Thoracic aorta (tissue), 2 donors: ENCODE measurements at places on chromosomes 7 and 10. TPM values are rescaled to one million over a fixed set of nuclear protein-coding genes. Genes with fewer than 3 reads are reported as not detected.
A peak's percentile ranks its signal among the peaks of the same experiment; 100 is the strongest.

- DNase-seq = no peak
Observed at GRCh38 chr10:560314-560992, 129.0 kb downstream of the DIP2C start.

FXYD4 gene
- total RNA-seq = not detected

DNA sequence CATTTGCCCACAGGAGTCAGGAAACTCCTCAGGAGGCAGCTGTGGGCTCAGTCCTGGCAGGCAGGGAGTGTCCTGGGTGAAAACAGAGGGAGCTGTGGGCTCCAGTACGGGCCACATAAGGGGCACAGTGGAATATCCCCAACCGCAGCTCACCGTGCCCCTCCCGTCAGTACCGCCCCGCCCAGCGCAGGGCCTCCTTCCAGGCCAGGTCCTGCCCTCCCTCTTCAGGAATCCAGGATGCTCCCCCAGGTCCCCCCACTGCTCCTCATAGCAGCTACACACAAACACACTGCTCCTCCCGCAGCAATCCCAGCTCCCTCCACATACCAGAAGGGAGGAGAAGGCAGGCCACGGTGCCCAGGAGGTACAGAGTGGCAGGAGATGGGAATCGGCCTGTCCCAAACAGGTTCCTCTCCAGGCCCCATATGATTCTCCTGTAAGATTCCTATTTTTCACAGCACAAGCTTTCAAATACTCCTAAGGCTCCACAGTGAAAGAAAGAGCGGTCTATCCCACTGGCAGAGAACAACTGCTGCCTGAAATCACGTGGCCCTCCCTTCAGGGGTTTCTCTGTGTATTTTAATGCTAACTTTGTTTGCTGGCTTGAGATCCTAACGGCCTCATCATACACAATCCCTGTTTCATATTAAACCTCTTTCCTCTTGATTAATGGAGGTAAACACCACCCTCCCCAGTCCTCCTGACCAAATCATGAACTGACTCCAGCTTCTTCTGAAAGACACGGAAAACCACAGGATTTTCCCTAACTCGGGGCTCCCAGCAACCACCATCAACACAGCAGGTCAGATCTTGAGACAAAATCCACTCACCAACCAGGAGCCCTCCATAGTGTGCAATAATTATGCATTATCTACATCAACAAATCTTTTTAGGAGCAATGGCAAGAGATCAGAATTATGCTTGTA lies 178.7 kb downstream of the TNS3 start:
- no peak for DNase-seq

DNA sequence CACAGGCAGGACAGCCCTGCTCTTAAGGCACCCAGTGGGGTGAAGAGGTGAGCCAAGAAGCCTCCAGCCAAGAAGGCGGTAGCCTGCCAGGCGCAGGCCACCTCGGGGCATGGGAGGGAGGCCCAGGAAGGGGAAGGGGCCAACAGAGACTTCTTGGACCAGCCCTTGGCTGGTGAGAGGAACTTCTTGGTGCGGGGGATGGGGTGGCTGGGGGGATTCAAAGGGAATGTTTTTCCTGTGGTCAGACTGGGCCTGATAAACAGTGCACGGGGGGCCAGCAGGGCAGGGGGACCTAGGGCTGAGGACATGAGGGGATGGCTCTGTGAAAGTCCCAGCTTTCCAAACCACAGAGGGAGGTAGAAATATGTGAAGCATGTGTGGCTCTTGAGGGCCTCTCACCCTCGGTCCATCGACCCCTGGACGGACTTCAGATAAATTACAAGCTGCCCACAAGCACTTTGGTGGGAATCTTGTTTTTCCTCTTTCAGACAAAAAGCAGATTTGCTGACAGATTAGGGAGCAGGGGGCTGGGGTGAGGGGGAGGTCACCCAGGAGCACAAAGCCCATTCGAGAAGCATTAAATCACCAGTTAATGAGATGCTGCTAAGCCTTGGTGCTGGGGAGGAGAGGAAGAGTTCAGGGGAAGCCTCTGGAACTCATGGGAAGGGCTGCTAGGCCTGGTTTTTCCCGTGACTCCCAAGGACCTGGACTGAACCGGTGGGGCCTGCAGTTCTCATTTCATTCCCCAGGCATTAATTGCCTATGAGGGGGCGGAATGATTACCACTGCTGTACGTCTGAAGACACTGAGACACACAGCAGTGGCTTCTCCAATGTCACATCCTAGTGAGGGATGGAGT lies 11.3 kb downstream of the CRYGN start:
- DNase-seq = no peak

DNA sequence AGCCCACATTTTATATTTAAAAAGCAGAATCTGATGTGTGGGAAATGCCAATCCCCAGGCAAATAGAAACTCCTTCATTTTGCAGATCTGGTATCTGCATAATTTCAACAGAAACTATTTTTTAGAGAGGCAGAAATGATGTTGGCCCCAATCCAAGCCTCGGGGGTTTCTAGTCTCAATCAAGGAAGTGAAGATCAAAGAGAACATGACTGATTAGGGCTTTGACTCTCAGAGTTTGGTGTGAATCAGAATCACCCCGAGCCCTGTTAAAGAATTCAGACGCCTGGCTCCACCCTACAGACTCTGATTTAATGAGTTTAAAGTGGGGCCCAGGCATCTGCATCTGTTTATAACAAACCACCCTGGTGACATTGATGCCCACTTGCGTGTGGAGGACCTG lies 36.7 kb upstream of the UBE2H start:
- DNase-seq = no peak

- no peak for DNase-seq
Observed at GRCh38 chr10:33734393-33735155, 400.1 kb upstream of the NRP1 start.

STK31 gene
- total RNA-seq = 1.5 TPM

SLC26A4 gene
- 0.81 TPM for total RNA-seq

DNA sequence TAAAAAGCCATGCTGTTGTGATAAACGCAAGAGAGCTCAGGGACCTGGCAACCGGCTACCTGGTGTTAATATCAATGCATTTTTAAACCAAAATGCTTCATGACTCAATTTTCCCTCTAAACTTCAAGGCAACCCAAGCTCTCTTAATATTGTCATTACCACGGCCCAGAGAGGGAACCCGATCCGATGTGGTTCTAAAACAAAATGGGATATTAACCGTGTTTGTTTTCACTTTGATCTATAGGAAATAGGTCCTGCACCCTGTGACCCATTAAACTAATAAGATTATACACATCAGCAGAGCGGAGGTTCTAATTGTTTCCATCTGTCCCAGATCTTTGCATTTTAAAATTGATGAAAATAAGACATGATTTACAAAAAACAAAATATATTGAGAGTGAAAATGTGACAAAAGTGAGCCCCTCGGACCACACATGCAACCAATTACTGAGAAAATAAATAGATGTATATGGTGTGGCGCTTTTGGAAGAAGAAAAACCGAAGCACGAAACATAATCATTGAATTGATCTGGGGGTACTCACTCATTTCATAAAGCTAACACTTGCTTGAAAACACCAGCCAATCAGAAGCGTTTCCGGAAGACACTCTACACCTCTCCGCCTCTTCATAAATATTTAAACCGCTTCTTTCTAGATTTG lies 290.3 kb upstream of the NFE2L3 start:
- DNase-seq = no peak

DNA sequence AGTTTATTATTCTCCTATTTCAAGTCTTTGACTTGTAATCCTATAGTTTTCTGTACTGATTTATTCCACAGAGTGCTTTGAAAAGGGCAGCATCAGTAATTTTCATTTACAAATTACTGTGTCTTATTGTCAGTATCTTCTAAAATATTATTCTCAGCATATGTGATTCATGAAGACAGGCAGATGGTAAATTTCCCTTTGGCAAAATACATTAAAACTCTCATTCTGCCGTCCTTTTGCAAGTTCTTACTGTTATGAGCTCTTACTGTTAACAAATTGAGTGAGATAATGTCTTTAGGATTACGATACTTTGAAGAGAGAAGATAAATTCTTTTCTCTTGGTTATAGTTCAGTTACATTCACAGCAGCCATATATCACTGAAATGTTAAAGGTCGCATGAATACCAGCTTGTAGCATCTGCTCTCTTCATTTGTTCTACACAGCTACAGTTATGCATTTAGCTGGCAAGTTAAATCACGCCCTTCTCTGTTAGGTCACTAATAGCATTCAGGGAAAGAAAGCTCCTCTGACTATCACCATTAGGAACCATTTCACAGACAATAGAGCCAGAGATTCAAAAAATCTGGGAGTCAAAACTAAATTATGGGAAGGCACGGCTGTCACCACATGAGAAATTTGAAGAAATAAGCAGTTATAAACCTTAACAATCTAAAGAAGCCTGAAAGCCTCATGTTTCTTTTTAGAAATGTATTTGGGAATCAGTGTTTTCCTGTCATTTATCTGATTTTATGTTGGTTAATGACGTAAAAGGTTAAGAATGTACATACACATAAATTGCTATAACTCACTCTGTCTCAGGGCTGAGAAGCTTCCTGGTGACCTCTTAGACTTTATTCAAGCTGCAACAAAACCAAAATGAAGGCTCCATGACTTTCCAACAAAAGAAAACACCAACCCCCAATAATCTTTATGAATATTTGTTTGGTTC lies 109.6 kb upstream of the SP4 start:
- DNase-seq = no peak

- no peak for DNase-seq
Observed at GRCh38 chr7:41755096-41755495, 52.2 kb upstream of the INHBA start.

GRCh38 chr10:44929356-44930255 lies 18.5 kb downstream of the TMEM72 start:
- no peak for DNase-seq

GRCh38 chr7:16354573-16354972 lies 66.8 kb downstream of the CRPPA start:
- DNase-seq = no peak

DNA sequence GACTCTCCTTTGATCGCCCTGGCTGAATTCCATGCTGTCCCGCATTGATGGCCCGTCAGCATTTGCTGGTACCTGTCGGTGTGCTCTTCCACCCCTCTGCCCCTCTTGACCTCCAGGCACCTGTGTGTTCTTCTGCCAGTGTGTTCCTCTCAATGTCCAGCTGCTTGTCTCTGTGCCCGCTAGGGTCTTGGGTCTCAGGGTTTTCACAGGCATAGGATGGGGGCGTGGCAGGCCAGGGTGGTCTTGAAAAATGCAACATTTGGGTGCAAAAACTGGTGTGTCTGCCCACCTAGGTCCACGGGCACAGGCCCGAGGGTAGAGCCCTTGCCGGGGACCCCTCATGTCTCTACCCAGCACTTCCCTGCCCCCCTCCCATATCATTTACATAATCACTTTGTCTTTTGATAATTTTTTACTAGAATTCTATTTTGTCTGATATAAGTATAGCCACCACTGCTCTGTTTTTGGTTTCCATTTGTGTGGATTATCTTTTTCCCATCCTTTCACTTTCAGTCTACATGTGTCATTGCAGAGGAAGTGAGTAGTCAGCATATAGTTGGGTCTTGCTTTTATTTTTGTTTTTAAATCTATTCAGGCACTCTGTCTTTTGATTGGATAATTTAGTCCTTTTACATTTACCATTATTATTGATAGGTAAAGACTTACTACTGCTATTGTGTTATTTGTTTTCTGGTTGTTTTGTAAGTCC lies 46.6 kb upstream of the ADRA2A start:
- no peak for DNase-seq

- no peak for DNase-seq
Observed at GRCh38 chr7:105890290-105890997, 14.0 kb upstream of the ATXN7L1 start.

DNA sequence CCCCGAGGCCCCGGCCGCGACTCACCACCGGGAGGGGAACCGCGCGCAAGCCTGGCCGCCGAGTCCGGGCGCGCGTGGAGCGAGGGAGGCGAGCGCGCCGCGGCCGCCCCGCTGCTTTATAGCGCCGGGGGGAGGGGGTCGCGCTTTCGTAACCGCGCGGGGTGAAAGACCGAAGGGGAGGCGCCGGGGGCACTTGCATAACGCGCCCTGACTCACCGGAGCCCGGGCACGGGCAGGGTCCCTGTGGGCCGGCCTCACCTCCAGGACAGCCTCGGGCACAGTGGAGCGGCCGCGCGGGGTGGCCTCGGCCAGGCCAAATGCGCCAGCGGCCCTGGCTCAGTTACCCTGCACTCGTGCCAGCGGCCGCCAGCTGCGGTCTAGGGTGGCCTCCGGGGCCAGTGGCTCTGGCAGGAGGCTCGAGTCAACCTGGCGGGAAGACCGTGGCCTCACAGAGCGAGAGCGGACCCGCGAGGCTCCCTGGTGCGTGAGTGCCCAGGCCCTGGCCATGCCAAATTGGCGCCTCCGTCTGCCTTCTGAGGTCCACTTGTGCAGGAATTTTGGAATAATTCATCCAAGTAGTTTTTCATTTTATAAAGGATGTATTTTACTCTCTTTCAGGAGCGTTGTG lies at the start of gene RBP4:
Gene RBP4 (minus strand): TSS at position 90 of the 628 bp plus-strand sequence. CDS start 207 bp downstream, outside the sequence.
- DNase-seq = no peak

DNA sequence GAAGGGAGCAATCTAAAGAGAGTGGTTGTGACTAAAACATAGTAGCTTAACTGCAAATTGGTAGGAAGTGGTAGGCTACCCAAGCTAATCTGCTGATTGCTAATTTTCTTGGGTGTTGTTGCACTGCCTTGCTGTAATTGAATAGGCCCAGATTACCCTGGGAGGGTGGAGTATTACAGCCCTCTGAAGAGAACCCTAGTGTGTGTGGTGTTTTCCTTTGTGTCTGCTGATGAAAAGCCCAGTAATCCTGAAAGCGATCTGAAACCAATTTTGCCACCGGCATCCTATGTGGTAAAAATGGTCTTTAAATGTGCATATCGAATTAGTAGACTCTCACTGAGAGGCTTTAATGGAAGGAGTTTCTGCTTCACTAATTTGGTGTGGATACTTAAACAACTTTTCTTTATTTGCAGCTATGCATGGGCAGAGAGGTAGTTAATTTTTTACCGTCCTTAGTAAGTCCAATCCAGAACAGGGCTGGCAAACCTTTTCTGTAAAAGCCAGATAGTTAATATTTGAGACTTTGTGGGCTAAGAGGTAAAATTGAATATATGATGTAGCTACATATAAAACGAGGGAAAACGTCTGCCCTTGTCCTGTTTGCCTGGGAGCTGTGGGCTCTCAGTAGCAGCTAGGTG lies 92.5 kb downstream of the CSTF2T start:
- no peak for DNase-seq

GRCh38 chr10:22658745-22659410 lies 55.5 kb downstream of the PIP4K2A start:
- DNase-seq = no peak

SPDYE16 gene
- 1.4 TPM for total RNA-seq

GRCh38 chr10:88705958-88706357 lies at the start of gene LIPK:
Gene LIPK, plus strand, starts transcription at chr10:88706249. Its CDS starts 18,295 bp downstream, at chr10:88724544.
- no peak for DNase-seq

CBLL1 gene
- total RNA-seq = 20.2 TPM

DNA sequence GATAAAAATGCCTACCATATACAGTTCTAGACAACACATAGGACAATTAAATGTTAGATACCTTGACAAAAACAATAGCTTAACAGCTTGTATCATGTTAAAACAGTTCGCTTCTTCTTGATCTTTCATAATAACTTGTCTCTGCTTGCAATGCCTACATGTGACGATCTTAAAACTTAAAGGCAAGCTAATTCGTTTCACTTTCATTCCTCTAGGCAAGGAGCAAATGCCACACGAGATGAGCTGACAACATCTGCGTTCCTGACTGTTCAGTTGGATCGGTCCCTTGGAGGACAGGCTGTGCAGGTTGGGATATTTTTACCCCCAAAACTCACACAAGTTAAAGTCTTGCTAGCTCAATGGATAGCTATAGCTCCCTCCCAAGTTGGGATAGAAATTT lies 51.6 kb upstream of the ARL4A start:
- no peak for DNase-seq

KCNH2 gene
- total RNA-seq = 1.2 TPM

- DNase-seq = no peak
Observed at GRCh38 chr10:52258799-52259425, 55.2 kb upstream of the DKK1 start.

GRCh38 chr10:87659571-87660483 lies at the start of gene PAPSS2:
Gene PAPSS2, plus strand, starts transcription at chr10:87659878. Its CDS starts 104 bp downstream, at chr10:87659982.
- DNase-seq = peak; percentile 8

CTAGE8 gene
- not detected for total RNA-seq
